ENCODE measurements at places on chromosomes 12 and 14.

- DNase-seq: no peak
Observed at GRCh38 chr12:6356374-6356820, 14.5 kb upstream of the TNFRSF1A start.

GRCh38 chr12:50785406-50786001 is 21.6 kb downstream of the ATF1 start:
- DNase-seq: no peak

DNA sequence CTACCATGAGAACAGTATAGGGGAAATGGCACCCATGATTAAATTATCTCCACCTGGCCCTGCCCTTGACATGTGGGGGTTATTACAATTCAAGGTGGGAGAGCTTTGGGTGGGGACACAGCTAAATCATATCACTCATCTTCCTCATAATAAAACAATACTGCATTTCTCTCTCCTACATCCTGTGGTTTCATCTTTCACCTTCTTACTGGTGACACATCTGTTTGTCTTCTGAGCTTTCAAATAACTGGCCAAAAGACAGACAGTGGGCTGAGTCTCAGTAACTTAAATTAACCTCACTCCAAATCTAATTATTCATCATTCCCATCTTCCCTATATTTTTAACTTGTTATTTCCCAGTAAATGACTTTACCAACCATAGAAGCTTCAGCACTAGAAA is 729.7 kb upstream of the USP15 start:
- no peak for DNase-seq

DNA sequence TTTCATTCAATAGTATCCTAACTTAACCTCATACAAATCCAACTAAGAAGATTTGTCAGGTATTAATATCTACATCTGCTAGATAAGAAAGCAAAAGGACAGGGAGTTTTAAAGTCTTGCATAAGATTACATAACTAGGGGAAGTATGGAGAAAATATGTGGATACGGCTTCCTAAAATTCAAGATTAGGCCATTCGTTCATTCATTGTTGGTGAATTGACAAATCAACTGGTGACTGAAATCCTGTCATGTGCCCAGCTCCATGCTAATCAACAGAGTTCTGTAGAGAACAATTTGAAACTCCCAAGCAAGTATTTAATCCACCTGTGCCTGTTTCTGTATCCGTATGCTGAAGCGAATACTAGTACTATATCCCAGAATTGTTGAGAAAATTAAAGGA is 260.9 kb upstream of the USP15 start:
- DNase-seq: no peak

DNA sequence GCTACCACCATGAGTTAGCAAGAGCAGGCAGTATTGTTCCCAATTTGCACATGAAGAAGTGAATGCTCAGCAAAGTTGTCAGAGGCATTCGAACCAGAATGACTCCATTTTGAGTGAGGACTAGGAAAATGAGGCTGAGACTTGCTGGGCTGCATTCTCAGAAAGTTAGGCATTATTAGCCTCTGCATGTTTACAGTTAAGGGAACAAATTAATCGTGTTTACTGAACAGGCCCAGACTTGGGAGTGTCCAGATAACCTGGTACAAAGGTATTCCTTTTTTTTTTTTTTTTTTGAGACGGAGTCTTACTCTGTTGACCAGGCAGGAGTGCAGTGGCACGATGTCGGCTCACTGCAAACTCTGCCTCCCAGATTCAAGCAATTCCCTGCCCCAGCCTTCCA is 22.5 kb upstream of the VWF start:
- DNase-seq: no peak

Measured in erythroblast (primary cell).